ENCODE measurements at places on chromosomes 2 and 18.

GRCh38 chr2:112924821-112925220, 13.9 kb downstream of the IL37 start:
- no peak for DNase-seq

DNA sequence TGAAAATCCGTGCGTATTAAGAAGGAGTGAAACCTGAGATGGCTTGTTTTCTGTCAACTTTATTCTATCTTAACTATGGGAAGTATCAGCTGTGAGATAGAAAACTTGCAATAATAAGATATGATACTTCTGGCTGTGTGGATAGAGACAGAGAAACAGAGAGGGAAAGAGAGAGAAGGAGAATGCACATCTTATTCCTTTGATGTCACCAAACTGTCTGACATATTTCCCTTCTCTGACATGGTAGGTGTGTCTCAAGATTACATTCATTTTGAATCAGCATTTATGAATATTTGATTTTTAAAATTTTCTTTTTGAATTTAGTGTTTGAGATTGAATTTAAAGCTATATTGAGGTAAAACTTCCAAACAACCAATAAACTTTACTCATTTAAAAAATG, 69.4 kb downstream of the CDC42EP3 start:
- peak; percentile 24 for DNase-seq

GRCh38 chr2:240798327-240798905, 21.6 kb downstream of the KIF1A start:
- no peak for DNase-seq

GRCh38 chr18:25786758-25787157, 303.7 kb downstream of the SS18 start:
- no peak for DNase-seq

DNA sequence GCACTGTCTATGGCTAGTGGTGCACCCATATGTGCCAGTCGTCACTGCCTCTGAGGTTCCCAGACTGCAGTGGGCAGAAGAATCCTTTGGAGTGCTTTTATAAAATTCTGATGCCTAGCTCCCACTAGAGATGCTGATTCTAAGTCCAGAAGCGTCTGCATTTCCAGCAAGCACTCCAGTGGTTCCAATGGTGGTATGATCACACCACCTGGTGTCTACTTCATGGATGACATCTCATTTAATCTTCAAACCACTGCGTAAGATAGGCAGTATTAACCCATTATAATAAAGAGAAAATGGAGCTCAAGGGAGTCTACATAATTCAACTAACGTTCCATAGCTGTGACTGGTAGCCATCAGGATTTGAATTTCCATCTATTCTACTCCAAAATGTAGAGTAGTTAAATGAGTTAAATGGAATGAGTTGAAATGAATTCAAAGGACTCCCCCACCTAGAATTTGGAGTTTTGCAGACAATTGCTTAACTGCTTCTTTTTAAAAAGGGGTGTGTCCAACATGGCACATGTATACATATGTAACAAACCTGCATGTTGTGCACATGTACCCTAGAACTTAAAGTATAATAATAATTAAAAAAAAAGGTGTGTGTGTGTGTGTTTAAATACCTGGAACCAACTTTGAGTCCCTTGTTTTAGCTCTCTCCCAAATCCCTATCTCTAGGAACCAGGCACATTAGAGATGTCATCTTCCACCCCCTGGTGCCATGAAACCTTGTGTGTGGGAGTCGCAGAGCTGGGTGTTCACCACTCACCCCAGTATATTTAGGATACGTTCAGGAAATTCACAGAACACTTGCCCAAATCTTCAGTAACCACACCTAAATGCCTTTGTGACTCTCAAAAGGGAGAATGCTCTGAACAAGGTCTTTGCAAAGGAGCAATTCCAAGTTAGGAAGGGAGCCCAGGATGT, 14.1 kb downstream of the LAMA3 start:
- peak; percentile 58 for DNase-seq

DNA sequence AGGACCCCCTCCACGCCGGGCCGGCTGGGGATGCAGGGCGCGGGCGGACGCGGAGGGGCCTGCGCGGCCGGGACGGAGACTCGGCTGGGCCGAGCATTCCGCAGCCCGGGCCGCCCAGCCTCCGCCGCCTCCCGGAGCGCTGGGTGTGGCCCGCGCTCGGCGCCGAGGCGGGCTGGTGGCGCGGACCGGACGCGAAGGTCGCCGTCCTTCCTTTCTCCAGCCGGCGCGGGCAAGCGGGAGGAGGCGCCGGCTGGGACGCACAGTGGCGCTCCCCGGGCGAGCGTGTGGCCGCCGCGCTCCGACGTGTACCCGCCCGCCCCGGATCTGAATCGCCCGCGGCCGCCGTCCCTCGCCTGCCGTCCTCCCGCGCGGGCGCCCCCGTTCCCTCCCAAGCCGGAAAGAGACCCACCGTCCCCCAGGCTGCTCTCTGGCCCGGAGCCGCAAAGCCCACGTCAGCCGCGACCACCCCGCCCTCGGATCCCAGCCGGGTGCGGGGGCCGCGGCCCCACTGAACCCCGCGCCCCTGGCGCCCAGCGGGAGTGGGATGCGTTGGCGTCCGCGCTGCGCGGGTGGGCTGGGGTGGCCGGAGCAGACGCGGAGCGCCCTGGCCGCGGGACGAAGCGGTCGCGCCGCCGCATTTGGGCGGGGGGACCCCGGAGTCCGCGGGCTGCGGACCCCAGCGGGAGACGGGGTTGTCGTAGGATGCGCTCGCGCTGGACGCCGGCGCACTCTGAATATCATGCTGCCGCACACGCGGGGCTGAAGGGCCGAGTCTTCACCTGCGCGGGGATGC, 634 bp downstream of the SPATS2L start:
- DNase-seq, result peak; percentile 71

- DNase-seq, result no peak
Observed at GRCh38 chr18:57518533-57518932, 68.0 kb downstream of the FECH start.

DNA sequence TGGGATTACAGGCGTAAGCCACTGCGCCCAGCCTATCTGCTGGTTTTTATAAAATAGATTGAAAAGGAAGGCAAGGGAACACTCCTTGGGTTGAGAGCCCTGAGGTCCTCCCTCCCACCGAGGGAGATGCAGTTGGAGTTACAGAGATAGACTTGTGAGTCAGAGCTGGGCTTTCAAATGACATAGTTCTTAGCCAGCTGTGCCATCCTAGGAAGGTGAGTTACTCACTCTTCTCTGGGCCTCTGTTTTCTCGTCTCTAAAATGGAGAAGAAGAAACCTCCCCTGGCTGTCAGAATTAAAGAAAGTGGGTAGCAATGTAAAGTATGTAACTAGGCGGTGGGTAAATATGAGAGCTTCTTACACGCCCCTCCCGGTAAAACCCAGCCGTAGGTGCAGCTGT, 2.4 kb downstream of the LRRFIP1 start:
- no peak for DNase-seq

- DNase-seq, result no peak
Observed at GRCh38 chr2:167729911-167730310, 517.5 kb downstream of the STK39 start.

GRCh38 chr2:52698408-52698807, 1069.2 kb upstream of the CHAC2 start:
- no peak for DNase-seq

DNA sequence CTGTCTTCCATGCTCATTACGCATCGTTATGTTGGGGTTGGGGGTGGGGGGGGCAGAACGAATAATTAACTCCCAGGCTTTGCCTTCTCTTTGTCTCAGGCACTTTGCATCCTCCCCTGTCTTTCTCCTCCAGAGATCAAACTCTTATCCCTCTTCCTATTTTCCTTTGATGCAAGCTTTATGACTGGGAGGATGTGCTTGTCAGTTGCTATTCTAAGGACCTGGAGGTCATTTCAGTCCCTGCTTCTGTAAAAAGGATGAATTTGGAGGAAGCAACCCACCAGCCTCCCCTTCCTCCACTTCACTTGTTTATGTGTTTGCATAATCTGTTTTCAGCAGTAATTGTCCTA, 87.5 kb downstream of the ZCCHC2 start:
- DNase-seq, result no peak

- DNase-seq, result peak; percentile 72
Observed at GRCh38 chr2:161161074-161161706, 962 bp downstream of the TANK start.

GRCh38 chr2:102632380-102633175, 13.2 kb downstream of the SLC9A2 start:
- peak; percentile 49 for DNase-seq

DNA sequence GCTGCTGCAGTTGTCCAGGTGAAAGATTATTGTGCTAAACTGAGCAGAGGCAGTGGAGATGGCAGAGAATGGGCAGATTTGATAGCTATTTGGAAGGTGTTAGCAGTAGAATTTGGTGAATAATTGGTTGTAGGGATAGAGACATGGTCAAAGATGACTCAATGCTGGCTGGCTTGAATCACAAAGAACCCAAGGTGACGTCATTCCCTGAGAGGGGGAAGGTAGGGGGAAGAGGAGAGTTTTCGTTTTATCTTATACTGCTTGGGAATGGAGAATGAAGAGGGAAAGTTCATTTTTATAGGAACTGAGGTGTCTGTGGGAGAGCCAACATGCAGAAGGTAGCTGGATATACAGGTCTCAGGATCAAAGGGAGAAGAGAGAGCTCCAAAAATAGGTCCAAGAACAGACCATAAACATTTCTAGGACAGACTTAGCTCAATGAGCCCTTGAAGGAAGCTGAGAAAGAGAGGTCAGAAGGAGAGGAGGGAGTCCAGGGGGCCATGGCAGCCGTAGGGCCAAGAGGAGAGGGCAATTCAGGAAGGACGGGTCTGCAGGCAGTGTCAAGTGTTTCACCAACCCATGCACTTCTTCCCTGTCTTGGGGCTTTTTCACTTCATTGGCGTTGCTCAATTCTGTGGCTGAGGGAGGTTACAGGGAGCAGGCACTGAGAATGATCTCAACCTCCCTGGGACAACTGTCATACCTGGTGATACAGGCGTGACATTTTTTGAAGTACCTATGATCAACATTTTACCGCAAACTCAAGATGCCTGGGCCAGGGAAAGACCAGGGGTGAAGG, 281.3 kb downstream of the TDRD15 start:
- no peak for DNase-seq

DNA sequence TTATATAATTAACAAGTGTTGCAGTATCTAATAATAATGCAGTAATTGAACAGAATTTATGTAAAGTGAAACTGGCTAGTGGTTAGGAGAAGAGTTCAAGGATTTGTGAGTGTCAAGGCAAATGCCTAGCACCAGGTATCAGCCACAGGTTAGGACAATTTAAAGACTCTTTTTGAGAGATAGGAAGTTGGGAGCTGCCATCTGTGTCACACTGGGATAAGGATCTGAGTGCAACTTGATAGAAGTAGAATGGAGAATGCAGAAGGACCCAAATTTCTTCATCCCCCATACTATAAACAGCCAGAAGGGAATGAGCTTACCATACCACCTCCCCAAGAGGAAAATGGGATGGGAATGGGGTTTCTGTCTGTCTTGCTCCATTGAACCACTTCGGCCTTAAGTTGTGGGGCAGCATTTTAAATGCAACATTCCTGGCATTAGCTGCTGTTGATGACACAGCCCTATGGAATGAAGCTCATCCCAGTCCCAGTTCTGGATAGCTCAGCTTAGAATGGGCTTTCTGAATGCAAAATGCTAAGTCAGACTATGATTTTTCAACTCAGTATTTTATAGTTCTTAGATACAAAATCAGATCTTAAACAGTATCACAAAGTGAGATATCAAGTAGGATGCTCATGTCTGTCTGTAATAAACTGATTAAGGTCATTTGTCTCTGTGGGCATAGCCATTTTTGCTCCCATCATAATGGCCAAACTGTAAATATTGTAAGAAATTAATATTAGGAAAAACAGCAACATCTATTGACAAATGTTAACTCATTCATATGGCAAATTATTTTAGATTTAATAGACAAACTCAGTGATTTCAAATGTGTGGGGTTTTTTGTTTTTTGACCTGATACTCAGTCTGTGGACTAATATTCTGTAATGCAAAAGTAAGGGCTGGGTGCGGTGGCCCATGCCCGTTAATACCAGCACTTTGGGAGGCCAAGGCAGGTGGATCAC, 44.0 kb downstream of the GPR155 start:
- DNase-seq, result no peak

DNA sequence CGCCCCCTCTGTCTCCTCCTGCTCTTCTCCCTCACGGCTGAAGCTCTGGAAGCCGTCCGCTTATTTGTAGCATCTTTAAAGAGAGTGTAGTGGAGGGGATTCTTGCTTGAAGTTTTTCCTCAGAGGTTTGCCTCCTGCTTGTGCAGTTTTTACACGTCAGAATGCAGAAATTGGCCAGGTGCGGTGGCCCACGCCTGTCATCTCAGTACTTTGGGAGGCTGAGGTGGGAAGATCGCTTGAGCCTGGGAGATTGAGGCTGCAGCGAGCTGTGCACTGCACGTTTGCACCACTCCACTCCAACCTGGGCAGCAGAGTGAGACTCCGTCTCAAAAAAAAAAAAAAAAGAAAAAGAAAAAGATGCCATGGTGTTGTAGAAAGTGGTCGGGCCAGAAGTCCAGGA, 69.0 kb downstream of the ITGB1BP1 start:
- no peak for DNase-seq

DNA sequence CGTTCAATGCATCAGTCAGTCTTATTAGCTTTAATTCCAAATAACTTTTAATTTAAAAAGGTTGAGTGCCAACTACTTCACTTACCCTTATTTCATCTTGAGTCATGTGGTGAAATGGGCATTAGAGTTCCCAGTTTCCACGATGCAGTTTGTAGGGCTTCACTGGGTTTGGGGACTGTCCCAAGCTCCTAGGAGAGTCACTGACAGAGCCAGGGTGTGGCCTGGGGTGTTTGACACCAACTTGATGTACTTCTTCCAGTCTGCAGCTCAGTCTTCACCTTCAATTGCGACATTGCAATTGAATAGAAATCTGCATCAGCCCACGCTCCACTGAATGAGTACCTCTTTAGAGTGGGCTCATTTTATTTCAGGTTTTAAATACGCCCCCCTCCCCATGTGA, 165.3 kb downstream of the ARL4C start:
- DNase-seq, result no peak

DNA sequence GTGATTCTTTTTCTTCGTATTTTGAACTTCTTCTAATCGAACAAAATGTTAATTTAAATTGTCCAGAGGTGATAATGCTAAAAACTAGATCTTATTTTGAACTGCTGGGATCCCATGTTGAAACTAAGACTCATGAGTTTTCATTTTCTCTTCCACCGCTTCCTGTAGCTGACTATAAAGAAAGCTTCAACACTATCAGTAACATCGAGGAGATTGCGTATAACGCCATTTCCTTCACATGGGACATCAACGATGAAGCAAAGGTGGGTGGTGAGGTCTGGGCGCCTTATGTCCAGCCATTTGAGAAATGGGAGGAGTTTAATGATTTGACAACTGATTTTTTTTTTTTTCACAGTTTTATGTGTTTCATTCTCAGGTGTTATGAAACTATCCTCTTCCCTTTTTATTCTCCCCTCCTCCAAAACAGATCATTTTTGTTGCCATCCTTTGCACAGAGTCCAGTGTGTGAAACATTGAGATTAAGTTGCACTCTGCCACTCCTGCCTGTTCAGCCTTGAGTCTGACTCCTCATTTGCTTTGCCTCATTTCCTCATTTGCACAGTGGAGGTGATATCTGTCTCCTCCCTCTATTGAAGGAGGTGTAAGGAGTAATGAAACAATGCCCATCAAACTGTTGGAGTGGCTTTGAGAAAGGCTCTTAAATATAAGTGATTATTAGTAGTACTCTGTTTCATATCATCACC, 13.8 kb downstream of the GRHL1 start:
- DNase-seq, result no peak
